ENCODE measurements at places on chromosomes 3 and 15.

DNA sequence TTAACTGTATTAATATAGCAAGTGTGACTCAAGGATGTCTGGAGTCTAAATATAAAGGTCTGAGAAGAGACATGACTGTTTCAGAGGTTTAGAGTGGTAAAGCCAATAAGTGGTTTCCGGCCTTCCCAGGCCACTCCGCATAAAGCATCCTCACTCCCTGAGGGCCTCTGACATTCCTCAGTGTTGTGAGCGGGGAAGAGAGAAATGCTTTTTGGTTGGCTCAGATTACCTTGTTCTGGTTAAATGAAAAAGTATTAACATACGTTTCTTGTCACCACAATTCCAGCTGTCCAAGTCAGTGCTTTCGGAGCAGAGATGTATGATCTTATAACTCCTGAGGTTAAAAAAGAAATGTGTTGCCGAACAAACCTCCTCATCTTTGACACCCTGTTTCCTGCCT lies 103.8 kb downstream of the RBMS3 start:
- no peak for DNase-seq

DNA sequence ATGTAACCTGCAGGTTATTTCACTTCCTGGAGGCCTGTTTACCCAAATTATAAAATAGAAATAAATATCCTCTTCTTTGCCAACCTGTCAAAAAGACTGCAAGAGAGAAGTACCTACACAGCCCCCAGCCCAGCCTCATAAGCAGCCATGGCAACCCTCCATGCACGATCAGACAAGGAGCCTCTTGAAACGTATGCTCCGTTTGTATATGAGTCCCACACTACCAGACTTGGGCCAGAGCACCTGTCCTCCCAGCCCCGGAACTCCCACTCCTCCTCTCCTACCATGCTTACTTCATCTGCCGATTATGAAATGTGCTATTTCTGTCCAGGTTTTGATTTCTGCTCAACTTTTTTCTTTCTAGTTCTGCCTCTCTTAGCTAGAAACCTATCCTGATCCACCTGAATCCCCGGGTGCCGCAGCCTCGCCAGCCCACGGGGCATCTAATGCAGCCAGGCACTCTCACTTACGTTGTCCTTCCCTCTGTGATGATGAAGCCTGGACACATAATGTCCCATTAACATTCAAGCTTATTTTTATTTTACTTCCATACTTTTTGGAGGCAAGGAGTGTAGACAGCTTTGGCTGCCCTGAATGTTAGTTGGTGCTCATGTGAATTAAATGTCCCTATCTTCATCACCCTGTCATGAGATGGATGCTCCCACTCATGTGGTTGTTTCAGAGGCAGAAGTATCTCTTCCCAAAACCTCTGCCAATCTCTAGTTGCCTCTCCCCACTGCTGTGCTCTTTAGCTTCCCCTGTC lies 73.8 kb downstream of the MB21D2 start:
- no peak for DNase-seq

DNA sequence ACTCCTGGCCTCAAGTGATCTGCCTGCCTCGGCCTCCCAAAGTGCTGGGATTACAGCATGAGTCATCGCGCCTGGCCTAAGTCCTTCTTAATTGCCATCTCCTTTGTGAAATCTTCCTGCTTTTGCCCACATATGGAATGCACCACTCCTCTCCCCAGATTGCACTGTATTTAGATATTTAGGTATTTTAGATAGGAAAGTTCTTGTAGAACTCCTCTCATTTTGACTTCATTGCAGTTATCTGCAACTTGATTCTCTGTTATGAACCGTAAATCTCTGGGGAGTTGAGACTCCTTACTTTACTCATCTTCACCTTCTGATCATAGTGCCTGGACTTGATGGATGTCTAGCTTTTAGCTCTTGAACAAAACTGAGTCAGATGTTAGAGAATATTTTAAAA lies 150.7 kb downstream of the AKAP13 start:
- DNase-seq = no peak

DNA sequence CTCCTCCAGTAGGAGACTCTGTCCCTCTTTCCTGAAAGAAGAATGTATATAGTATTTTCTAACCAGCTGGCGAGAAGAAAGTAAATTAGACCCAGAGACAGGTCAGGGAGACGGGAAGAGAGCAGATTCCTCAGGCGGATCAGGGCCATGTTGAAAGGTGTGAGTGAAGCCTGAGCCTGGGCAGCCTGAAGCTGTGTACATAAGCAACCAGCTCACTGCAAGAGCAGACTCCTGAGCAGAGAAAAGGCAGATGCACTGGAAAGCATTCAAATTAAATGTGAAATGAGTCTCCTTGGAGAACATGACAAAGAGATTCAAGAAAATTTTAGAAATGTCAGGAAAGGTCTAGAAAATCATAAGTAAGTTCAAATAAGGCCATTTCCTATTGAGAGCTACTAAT lies 165.8 kb downstream of the GOLIM4 start:
- DNase-seq = no peak

GRCh38 chr3:142152384-142152783 lies 3.0 kb upstream of the TFDP2 start:
- no peak for DNase-seq

GRCh38 chr3:190076136-190076535 lies 44.6 kb downstream of the P3H2 start:
- no peak for DNase-seq

DNA sequence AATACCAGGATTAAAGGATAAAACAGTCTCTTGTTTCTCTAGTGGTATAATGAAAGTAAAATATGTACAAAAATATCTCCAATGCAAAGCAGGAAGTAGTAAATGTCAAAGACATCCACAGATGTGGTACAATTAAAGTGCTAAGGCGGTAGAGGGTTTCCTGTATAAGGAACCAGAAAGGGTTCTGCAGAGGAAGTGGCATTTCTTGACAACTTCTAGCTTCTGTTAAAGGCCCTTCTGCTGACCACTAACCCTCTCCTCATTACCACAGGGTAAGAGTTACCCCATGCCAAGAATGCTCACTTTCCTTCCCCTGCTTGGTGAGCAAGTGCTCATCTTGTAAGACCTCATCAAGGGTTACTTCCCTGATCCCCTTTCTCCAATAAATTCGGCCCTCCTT lies 883.6 kb upstream of the NR2F2 start:
- DNase-seq = no peak

DNA sequence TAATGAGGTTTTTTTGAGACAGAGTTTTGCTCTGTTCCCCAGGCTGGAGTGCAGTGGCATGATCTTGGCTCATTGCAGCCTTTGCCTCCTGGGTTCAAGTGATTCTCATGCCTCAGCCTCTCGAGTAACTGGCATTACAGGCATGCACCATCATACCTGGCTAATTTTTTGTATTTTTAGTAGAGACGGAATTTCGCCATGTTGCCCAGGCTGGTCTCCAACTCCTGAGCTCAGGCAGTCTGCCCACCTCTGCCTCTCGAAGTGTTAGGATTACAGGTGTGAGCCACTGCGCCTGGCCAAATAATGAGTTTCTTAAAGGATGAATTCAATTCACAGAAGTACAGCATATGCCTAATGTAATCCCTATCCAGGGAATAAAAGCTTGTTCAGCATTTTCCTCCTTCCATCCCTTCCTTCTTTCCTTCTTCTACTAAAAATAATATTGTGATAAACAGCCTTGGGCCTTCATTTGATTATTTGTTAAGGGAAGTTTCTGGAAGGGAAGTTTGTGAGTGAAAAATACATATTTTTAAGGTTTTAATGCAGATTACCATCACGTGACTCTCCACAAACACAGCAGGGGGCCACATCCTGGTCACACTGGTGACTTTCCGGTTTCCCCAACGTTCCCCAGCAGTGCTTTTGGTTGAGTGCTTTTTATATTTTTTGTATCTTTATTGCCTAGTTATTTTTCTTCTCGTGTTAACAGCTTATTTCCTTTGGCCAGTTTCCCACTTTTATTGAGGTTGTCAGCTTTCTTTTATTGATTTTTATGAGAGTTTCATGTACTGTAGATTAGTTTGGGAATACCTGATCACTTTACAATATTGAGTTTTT lies 116.8 kb downstream of the USP13 start:
- DNase-seq = no peak

GRCh38 chr3:59660376-59660775 lies 610.6 kb upstream of the CFAP20DC start:
- no peak for DNase-seq

DNA sequence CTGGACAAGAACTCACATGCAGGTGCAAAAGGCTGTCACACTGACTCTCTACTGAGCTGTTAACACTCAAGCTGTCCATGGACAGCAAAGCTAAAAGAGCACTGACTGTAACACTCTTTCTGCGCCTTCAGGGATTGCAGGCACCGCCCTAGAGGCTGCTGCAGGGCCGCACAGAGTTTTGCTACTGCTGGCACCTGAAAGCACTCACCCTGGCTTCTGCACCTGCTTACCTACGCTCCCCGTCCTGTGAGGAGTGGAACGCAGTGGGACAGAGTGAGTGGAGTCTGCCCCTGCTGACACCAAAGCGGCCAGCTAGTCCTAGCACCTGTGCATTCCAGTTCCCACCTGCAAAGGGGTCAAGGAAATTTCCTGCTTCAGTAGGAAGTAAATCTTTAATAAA lies 941.3 kb downstream of the DIPK2A start:
- DNase-seq = no peak

- no peak for DNase-seq
These were observed 39.8 kb downstream of the MUC20 start for GRCh38 chr3:195760345-195761122.

GRCh38 chr15:59166166-59166565 lies 40.5 kb upstream of the LDHAL6B start:
- DNase-seq = no peak

DNA sequence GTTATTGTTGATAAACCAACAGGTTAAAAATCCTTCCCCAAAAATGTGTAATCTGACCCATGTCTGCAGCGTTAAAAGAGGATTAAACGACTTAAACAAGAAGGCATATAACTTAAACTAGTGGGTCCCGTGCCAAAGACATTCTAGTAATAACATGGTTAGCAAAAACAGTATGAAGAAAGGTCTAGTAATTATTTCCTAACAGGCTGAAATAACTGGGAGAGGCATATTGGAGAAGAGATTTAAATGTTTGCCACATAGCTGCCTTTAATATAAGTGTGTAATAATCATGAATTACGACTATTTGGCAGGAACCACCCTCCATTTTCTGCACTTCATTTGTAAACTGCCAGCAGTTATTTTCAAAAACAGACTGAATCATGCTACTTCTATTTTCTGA lies 67.7 kb upstream of the CSPG5 start:
- DNase-seq = no peak

DNA sequence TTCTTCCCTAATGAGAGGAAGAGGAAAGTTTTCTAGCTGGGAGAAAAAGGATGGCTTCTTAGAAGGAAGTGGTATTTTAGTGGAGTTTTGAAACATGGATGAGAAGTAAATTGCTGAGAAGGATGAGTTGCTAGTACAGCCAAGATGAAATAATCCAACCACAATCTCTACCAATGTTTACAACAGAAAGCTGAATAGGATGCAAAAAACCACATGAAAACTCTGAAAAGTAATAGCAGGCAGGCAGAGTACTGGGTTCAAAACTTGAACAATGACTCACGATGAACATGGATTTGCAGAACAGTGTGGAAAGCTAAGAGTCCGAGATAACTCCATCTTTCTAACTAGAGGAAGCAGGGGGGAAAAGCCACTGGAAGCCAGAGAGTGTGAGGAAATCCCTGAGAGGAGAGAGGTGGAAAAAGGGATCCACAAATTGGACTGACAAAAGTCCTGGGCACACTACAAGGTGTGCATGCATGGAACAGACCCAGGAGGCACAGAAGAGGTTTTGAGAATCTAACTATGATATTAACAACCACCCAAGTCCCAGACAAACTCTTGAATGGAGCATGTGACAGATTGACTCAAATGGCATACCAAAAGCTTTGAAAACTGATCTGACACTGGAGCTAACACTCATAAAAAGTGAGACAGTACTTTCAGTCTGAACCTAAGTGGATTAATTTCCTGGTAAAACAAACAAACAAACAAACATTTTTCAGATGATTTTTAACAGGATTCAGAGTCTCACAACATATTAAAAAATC lies 76.7 kb downstream of the ST6GAL1 start:
- no peak for DNase-seq

- no peak for DNase-seq
These were observed 32.3 kb upstream of the DUSP7 start for GRCh38 chr3:52088445-52089367.

DNA sequence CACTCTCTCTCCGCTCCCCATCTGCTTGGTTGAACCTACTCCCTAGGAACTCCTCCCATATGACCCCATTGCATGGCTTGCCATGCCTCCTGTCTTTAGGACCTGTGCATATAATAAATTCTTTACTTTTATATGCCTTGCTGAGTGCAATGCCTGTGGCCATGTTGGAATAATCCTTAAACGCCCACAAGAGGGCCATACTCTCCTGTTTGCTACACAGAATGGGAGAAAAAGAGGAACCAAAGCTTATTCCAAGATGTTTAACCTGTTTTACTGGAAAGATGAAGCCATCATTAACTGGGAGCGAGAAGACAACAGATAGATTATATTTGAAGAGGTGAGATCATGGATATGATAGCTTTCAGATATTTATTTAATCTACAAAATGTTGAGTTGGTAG lies 1097.8 kb downstream of the NAALADL2 start:
- DNase-seq = no peak

GRCh38 chr15:40281801-40282146 lies 1.1 kb downstream of the ANKRD63 start:
- no peak for DNase-seq

- no peak for DNase-seq
These were observed 63.5 kb downstream of the DNAH1 start for GRCh38 chr3:52379610-52380009.

DNA sequence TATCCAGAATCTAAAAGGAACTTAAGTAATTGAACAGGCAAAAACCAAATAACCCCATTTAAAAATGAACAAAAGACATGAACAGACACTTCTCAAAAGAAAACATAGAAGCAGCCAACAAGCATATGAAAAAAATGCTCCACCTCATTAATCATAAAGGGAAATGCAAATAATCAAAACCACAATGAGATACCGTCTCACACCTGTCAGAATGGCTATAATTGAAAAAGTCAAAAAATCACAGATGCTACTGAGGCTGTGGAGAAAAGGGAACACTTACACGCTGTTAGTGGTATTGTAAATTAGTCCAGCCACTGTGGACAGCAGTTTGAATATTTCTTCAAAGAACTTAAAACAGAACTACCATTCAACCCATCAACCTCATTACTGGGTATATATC lies 220.7 kb downstream of the MEX3B start:
- no peak for DNase-seq

GRCh38 chr3:189267981-189268613 lies 96.3 kb downstream of the TPRG1 start:
- no peak for DNase-seq

- DNase-seq = no peak
These were observed 63.1 kb downstream of the C3orf70 start for GRCh38 chr3:185089751-185090150.

GRCh38 chr15:77391372-77391951 lies 28.4 kb downstream of the PEAK1 start:
- DNase-seq = no peak

- DNase-seq = no peak
These were observed 20.3 kb downstream of the SHOX2 start for GRCh38 chr3:158085931-158086330.

GRCh38 chr15:85429522-85429921 lies 49.1 kb downstream of the AKAP13 start:
- DNase-seq = no peak

Data from activated CD8-positive, alpha-beta memory T cell treated with anti-CD3 and anti-CD28 coated beads for 1 hour (primary cell).